ENCODE measurements at places on chromosomes 11 and 22. TPM values are rescaled to one million over a fixed set of nuclear protein-coding genes. Genes with fewer than 3 reads are reported as not detected.
A peak's percentile ranks its signal among the peaks of the same experiment; 100 is the strongest.

GRCh38 chr11:50412832-50413231 lies 380.2 kb downstream of the OR4C45 start:
- no peak overlapping the region for H3K4me3 ChIP-seq
- no peaks in the 10 kb centered on the region for H3K36me3 ChIP-seq
- no peak for DNase-seq
- H3K27ac ChIP-seq: no peak overlapping the region

DNA sequence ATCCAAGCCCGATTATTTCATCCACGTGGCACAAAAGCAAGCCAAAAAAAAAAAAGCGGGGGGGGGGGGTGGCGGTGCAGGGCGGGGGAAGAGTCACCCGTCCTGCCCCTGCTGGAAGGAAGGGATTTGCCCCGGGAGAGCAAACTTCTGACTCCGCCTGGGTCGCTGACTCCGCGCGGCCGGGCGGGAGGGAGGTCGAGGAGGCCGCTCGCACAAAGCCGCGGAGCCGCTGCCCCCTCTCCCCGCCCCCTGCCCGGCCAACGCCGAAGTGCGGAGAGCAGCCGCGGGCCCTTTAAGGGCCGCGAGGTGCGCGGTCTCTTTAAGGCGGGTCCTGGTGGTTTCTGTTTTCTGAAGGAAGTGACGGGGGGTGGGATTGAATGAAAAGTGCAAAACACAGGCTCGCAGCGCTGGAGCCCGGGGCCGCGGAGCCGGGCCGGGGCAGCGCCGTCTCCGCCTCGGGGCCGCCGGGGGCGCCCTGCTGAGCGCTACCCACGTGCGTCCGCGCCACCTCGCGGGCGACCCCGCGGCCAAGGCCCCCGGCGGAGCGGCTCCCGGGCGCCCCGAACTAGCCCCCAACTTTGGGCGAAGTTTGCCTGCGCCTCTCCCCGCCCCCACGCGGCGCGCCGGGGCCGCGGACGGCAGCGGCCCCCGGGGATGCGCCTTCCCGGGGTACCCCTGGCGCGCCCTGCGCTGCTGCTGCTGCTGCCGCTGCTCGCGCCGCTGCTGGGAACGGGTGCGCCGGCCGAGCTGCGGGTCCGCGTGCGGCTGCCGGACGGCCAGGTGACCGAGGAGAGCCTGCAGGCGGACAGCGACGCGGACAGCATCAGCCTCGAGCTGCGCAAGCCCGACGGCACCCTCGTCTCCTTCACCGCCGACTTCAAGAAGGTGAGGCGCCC lies at the start of gene OAF:
OAF (plus strand) TSS at position 407 of the 896 bp plus-strand sequence; CDS start at position 655, 248 bp downstream.
- peaks cover 1% of the 10 kb centered on the region for H3K36me3 ChIP-seq
- H3K4me3 ChIP-seq: peak within 1 kb of the TSS; percentile 83
- peaks cover 20% of the 10 kb centered on the region for H3K4me1 ChIP-seq
- H3K27me3 ChIP-seq: peaks cover 4% of the 10 kb centered on the region
- H3K27ac ChIP-seq: peak within 1 kb of the TSS; percentile 51

- H3K27me3 ChIP-seq: peaks cover 56% of the 10 kb centered on the region
- H3K36me3 ChIP-seq: peaks cover 3% of the 10 kb centered on the region
- H3K27ac ChIP-seq: no peak overlapping the region
These were observed 7.7 kb downstream of the SLC22A8 start for GRCh38 chr11:63007920-63008319.

The SLC7A4 gene
- 0.28 TPM for total RNA-seq

- H3K4me3 ChIP-seq: no peak overlapping the region
- peaks cover 3% of the 10 kb centered on the region for H3K36me3 ChIP-seq
- DNase-seq: no peak
- no peaks in the 10 kb centered on the region for H3K4me1 ChIP-seq
These were observed 30.7 kb upstream of the MUC5AC start for GRCh38 chr11:1126935-1127663.

The DEPDC7 gene
- total RNA-seq: 4.7 TPM

The KRTAP5-11 gene
- not detected for total RNA-seq

The CLDN5 gene
- not detected for total RNA-seq

The PRAME gene
- total RNA-seq: not detected

The GRK3 gene
- 3.6 TPM for total RNA-seq

- no peak for DNase-seq
- no peaks in the 10 kb centered on the region for H3K27me3 ChIP-seq
- peak overlapping the region; percentile 85 for H3K27ac ChIP-seq
These were observed 261.8 kb upstream of the MTNR1B start for GRCh38 chr11:92707665-92708064.

- H3K4me1 ChIP-seq: peaks cover 39% of the 10 kb centered on the region
- H3K27me3 ChIP-seq: no peaks in the 10 kb centered on the region
- peaks cover 1% of the 10 kb centered on the region for H3K36me3 ChIP-seq
- no peak overlapping the region for H3K4me3 ChIP-seq
These were observed 86.6 kb downstream of the DDX10 start for GRCh38 chr11:108751444-108751843.

DNA sequence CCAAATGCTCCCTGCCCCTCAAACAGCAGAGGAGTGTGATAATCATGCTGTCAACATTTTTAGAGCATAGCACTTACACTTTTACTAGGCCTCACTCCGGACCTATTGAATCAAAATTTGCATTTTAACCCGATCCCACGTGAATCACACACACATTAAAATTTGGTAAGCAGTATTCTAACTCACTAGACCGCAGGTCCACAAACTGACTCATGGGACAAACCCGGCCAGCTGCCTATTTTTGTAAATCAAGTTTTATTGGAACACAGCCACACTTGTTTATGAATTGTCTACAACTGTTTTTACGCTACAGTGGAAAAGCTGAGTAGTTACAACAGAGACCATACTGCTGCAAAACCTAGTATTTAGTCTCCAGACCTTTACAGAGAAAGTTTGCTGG lies 43.3 kb downstream of the SNX19 start:
- no peak overlapping the region for H3K4me3 ChIP-seq
- no peak overlapping the region for H3K27ac ChIP-seq
- H3K4me1 ChIP-seq: peaks cover 48% of the 10 kb centered on the region
- DNase-seq: no peak

The DCDC1 gene
- not detected for total RNA-seq

- H3K27me3 ChIP-seq: no peaks in the 10 kb centered on the region
- no peak for DNase-seq
- peak overlapping the region; percentile 83 for H3K27ac ChIP-seq
These were observed 7.6 kb upstream of the SLC39A13 start for GRCh38 chr11:47400768-47401279.

DNA sequence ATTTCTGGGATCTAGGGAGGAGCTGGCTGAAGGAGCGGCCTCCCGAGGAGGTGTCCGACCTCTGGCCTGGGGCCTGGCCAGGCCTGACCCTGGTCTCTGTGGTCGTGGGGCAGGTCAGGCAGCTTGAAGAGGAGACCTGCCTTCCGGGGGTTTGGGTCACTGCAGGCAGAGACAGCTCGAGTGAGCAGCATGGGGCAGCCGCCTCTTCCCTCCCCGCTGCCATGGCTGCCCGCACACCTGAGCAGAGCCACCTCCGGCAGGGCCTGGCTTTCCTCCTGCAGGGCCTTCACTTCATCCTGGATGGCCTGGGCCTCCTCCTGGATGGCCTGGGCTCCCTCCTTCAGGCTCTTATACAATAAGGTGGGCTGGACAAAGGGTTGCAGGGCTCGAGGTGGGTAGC lies 8.0 kb upstream of the NAALADL1 start:
- no peak overlapping the region for H3K27ac ChIP-seq
- H3K27me3 ChIP-seq: no peaks in the 10 kb centered on the region
- no peaks in the 10 kb centered on the region for H3K36me3 ChIP-seq
- H3K4me3 ChIP-seq: no peak overlapping the region

DNA sequence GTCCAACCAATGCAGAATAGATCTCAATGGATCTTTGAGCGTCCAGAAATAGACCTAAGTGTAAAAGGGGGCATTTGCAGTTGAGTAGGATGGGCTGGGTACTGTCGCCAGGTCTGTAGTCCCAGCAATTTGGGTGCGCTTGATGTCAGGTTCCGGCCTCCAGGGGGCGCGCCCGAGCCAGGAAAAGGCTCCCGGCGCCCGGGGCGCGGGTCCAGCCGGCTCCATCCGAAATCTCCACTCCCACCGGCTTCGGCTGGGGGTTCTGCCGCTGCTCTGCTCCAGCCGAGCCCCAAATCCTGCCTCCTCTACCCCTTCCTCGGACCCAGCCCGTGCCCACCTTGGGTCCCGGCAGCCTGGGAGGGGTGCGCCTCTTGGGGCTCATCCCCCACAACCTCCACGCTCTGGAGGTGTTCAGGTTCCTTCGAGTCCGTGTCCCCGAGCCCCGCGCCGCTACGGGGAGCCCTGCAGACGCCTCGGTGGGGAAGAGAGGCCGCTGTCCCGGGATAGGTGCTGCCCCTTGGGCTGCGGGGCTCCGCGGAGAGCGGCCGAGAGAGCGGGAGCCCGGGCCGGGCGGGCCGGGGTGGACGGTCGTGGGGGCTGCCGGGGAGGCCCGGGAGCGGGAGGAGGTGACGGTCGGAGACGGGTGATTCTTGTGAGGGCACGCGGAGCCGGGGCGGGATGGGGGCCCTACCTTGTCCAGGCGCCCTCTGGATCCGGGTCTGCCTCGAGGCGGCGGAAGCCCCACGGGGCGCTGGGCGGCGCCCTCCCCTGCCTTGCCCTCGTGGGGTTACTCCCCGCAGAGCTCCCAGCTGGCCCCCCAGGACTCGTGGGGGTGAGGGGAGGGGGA lies 13.0 kb upstream of the CYB5R3 start:
- H3K27me3 ChIP-seq: no peaks in the 10 kb centered on the region
- H3K4me3 ChIP-seq: peak overlapping the region; percentile 63
- no peak for DNase-seq
- no peak overlapping the region for H3K27ac ChIP-seq
- H3K36me3 ChIP-seq: no peaks in the 10 kb centered on the region

- H3K36me3 ChIP-seq: no peaks in the 10 kb centered on the region
- H3K4me1 ChIP-seq: peaks cover 16% of the 10 kb centered on the region
- H3K27me3 ChIP-seq: peaks cover 8% of the 10 kb centered on the region
- no peak for DNase-seq
- H3K4me3 ChIP-seq: no peak overlapping the region
These were observed 1.6 kb downstream of the CBX7 start for GRCh38 chr22:39150848-39151215.

The APOA1 gene
- not detected for total RNA-seq

The PRODH gene
- 5.9 TPM for total RNA-seq

- DNase-seq: no peak
- no peak overlapping the region for H3K27ac ChIP-seq
- peaks cover 6% of the 10 kb centered on the region for H3K4me1 ChIP-seq
- H3K36me3 ChIP-seq: peaks cover 10% of the 10 kb centered on the region
These were observed 99.1 kb downstream of the XRRA1 start for GRCh38 chr11:74849525-74850391.

The GAB4 gene
- total RNA-seq: not detected

DNA sequence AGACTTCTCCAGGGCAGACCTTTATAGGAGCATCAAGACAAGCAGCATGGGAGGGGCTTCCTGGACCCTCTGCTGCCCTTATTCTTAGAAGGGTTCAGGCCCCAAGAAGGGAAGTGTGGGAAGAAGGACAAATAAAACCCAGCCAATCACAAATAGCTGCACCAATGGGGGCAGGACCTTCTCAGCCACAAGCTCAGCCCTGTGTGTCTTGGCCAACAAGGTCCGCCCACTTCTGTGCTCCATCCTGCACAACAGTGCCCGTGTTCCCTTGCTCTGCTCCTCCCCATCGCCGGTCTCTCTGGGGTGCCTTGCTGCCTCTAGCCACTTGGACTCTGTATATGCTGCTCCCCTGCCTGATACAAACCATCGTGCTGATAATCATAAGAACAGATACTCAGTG lies 86.1 kb downstream of the NAT10 start:
- H3K27me3 ChIP-seq: no peaks in the 10 kb centered on the region
- no peak for DNase-seq
- no peaks in the 10 kb centered on the region for H3K36me3 ChIP-seq

DNA sequence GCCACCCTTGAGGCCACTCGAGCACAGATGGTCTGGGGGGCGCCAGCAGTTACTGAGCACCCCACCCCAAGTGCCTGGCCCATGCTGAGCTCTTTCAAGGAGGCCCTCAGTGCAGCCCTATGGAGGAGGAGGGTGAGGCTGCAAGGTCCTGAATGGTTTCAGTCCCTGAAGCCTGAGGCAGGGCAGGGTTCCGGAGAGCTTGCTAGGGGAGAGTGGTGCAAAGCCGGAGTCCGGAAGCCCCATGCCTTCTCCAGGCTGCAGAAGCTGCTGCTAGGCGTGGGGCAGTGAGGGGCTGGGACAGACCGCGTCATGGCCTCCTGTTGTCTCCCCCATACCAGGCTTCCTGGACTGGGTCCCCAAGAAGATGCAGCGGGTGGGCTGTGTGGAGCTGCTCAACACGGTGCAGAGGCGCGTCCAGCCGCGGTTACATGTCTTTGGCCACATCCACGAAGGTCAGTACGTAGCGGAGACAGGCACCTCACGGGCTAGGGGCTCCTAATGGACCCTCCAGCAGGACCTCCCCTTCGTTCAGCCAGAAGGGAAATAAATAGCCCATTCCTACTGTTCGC lies 90.6 kb downstream of the MPPED1 start:
- H3K36me3 ChIP-seq: no peaks in the 10 kb centered on the region
- H3K27me3 ChIP-seq: peaks cover 2% of the 10 kb centered on the region
- peak; percentile 91 for DNase-seq
- H3K4me1 ChIP-seq: no peaks in the 10 kb centered on the region

The MMP13 gene
- total RNA-seq: 6.5 TPM

The FAM180B gene
- total RNA-seq: not detected

GRCh38 chr11:15072551-15073143 lies 746 bp upstream of the CALCB start:
- H3K27me3 ChIP-seq: peaks cover 17% of the 10 kb centered on the region
- no peak for DNase-seq
- H3K4me3 ChIP-seq: no peak overlapping the region
- no peak overlapping the region for H3K27ac ChIP-seq
- no peaks in the 10 kb centered on the region for H3K4me1 ChIP-seq
- H3K36me3 ChIP-seq: peaks cover 1% of the 10 kb centered on the region

GRCh38 chr22:20422271-20423007 lies 15.2 kb downstream of the SCARF2 start:
- H3K4me3 ChIP-seq: no peak overlapping the region
- peak overlapping the region; percentile 65 for H3K27ac ChIP-seq
- DNase-seq: peak; percentile 88
- no peaks in the 10 kb centered on the region for H3K27me3 ChIP-seq

The APOBEC3G gene
- 0.94 TPM for total RNA-seq

GRCh38 chr11:92082652-92083051 lies 142.0 kb upstream of the FAT3 start:
- no peaks in the 10 kb centered on the region for H3K4me1 ChIP-seq
- no peak for DNase-seq

GRCh38 chr11:119743006-119743405 lies 14.0 kb upstream of the NECTIN1 start:
- H3K27me3 ChIP-seq: peaks cover 52% of the 10 kb centered on the region
- H3K27ac ChIP-seq: no peak overlapping the region
- H3K4me3 ChIP-seq: no peak overlapping the region
- H3K4me1 ChIP-seq: peaks cover 8% of the 10 kb centered on the region
- DNase-seq: peak; percentile 68

The NFAM1 gene
- not detected for total RNA-seq

Measured in chondrocyte (in vitro differentiated cells).